Natural killer cell treated with Interleukin-12 subunit alpha and Interleukin-12 subunit beta and Interleukin-15 and Interleukin-18, amount 100 ng/mL, for 72 hours (primary cell): ENCODE measurements at places on chromosomes 1 and 21.

- no peak for DNase-seq
These were observed 6.0 kb downstream of the LAD1 start for GRCh38 chr1:201393076-201393475.

DNA sequence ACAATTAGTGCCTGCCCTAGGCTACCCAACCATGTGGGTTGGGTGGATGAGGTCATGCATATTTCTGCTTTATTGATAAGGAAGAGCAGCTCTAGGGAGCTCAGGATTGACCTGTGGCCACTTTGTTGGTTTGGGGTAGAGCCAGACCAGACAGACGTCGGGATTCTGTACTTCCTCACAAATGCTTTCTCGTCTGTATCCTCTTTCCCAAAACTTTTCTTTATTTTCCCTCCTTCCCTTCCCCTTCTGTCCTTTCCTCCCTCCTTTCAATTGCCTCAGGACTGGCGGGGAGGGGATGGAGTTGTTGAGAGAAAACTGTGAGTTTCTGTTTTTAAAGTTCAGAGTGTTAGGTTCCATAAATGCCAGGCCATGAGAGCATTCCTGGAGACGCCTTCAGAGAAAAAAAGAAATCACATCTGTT, 68.0 kb downstream of the UCK2 start:
- no peak for DNase-seq

DNA sequence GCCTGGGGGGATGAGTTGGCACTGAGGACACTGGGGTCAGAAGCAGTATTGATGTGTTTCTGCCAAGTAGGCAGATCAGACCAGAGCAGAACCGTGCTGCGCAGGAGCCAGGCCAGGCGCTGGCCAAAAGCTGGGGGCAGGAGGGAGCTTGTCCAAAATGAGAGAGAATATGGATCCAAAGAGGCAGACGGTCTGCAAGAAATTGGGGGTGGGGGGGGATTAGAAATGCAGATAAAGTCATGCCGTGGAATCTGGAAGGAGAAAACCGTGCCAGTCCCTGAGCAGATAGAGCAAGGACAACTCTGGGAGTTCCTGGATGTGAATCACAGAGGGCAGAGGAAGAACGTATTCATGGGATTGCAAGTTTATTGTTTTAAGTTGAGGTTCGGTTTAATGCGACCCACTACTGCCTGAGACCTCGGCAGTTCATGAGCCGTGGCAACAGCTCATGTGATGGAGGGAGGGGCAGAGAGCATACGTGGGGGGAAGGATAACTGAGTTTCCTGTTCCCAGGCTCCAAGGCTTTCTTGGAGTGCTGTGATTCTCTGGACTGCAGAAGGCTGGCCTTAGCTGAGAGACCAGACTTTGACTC, 224.0 kb downstream of the FGGY start:
- no peak for DNase-seq

- DNase-seq, result no peak
These were observed 709.4 kb downstream of the MRPL39 start for GRCh38 chr21:24897883-24898282.

- no peak for DNase-seq
These were observed 53.8 kb downstream of the KCNK1 start for GRCh38 chr1:233667741-233668140.

- peak; percentile 68 for DNase-seq
These were observed 36.1 kb upstream of the RUNX3 start for GRCh38 chr1:24966121-24966723.
